ENCODE measurements at places on chromosomes 4 and X.

DNA sequence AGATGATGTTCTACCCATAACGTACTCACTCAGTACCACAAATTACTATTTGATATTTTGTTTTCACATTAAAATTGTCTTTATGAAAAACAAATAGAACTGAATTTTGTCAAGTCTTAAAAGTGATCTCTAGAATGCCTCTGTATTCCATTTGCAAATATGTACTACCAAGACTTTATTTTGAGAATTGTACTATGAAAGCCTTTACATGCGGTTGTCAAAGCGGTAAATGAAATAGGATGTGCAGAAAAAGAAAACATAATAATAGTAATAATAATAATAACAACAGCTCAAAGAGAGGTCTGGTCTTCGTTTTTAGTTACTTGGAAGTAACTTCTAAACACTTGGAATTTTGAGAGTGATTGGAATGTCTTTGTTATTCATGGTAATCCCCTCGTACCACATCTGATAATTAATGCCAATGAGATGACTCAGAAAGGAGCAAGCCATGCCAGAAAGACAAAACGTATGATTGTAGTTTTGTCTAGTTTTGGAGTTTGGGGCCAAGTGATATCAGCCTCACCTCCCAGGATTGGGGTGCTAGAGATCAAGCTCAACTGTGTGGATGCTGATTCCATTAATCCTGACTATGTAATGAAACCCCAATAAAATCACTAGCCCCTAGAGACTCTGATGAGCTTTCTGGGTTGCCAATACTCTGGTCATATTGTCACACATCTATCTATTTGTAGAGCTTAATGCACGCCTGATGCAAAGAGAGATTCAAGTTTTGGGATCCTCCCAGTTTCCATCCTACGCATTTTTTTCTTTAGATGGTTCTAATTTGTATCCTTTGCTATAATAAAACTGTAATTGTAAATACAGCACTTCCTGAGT, 20.2 kb upstream of the CTSO start:
- DNase-seq, result no peak

DNA sequence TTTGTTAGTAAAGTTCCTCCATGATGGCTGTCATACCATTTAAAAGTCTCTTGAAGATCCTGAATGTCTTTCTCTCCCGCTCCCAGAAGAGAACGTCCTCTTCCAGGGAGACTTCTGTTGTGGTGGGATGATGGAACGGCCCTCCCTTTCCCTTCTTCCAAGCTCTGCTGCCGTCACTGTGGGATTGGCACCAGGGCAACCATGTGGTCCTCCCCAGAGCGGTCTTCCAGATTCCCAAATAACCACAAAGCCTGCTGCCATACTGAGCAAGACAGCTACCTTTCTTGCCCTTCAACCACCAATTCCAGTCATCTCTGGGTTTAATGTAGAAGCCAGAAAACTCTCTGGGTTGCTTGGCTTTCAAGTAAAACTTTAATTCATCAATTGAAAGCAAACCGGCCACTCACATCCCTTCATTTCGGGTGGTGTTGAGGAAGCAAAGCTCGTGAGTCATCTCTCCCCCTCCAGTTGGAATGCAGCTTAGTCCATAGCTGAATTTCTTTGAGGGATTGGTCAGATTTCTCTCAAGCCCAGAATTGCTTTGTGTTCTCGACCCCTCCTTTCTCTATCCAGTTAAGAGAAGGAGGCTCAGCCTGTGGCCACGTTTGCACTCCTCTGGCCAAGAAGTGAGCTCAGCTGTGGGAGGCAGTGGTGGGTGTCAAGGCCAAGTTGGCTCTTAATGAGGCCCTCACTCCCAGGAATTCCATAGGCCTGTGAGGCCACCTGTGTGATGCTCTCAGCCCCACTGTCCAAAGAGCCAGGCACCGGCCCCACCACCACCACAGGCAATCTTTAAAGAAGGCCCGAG, 36.9 kb downstream of the FHDC1 start:
- DNase-seq, result no peak

- DNase-seq, result no peak
These were observed 121.6 kb upstream of the FAT1 start for GRCh38 chr4:186845137-186845842.

GRCh38 chrX:134688031-134688823, 30.0 kb upstream of the PLAC1 start:
- DNase-seq, result no peak

GRCh38 chr4:35151816-35152572, 1092.3 kb downstream of the ARAP2 start:
- DNase-seq, result no peak

- DNase-seq, result no peak
These were observed 45.5 kb downstream of the FAM9B start for GRCh38 chrX:8988446-8988845.

- no peak for DNase-seq
These were observed 738.7 kb upstream of the NDST4 start for GRCh38 chr4:115851918-115852766.

DNA sequence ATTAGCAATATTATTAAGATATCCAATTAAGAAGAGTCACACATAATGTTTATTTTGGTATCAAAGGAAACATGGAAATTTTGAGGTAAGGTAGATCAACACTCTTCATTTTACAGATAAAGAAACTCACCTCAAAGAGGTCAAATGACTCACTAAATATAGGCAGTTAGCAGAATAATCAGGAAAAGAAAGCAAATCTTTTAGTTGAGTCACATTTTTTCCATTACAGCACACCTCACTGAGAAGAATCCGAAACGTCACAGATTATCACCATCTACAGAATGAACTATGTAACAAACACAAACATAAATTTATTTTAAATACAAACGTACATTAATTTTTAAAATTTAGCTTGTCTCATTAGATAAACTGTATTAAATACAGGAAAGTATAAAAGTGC, 70.1 kb downstream of the TMEM47 start:
- DNase-seq, result no peak

GRCh38 chr4:75708218-75708691, 16.1 kb upstream of the USO1 start:
- no peak for DNase-seq

- DNase-seq, result no peak
These were observed 202.3 kb downstream of the PARM1 start for GRCh38 chr4:75135068-75135825.

DNA sequence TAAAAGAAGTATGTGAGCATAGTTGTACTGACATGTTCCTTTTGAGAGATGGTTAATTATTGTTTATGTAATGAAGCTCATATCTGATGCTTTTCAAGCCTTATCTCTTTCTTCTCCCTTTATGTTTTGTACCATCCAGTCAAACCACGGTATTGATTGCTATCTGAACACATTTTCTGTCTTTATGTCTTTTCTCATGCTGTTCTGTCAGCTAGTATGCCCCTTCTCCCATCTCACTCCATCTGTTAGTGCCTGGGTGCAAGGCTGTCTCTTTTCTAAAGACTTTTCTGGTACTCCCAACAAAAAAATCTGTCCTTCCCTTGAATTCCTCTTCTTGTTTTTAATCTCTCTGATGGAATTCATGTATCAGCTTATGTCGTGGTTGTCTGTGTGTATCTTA, 883.8 kb upstream of the IGFBP7 start:
- no peak for DNase-seq

DNA sequence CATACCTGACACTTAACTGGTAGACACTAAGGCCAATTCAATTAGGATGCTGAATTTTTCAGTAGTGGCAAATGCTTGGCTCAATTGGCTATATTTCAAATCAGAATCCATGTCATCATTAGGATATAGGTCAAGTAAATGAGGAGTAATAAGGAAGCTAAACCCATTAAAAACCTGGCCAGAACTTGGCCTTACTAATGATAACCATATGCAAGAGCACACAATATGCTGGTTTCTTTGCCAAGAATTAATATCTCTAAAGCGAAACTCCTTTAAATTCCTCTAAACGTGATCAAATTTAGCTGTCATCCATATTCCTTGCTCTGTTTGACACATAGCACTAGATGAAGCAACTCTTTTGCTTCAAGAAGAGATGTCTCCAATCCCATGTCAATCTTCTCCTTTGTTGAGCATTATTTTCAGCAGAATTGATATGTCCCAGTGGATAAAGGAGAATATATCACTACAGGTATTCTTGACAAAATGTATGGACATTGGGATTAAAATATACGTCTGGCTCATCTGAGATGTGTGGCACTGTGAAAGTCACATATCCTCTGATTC, 206.1 kb upstream of the ANKRD50 start:
- DNase-seq, result no peak

DNA sequence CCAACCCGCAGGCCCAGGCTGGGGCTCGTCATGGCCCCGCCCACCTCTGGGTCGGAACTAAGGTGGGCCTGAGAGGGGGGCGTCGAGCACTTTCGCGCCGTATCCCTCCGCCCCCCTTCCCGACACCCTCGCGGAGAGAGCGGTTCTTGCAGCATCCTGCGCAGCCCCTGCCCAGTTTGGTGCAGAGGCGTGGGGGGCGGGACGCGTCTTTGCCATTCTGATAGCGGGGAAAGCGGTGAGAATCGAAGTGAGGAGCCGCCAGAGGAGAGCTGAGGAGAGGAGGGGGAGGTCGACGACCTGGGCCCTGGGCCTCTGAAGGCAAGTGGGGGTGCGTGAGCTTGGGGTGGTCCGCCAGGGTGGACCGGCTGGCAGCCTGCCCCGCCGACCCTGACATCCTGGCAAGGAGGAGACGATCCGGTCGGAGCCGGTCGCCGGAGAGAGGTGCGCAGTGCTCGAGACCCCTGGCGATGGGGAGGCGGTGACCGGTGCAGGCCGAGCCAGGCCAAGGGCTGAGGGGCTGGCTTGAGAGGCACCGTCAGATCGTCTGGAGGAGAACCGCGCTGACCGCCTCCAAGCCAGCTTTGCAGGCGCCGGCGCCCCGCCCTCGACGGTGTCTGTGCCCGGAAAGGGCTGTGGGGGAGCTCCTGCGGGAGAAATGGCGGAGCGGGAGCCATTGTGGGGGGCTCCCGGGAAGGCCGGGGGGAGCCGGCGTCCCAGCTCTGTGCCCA, 25.5 kb downstream of the GPRASP3 start:
- DNase-seq, result no peak

GRCh38 chr4:78584863-78585547, 33.4 kb downstream of the ANXA3 start:
- no peak for DNase-seq

DNA sequence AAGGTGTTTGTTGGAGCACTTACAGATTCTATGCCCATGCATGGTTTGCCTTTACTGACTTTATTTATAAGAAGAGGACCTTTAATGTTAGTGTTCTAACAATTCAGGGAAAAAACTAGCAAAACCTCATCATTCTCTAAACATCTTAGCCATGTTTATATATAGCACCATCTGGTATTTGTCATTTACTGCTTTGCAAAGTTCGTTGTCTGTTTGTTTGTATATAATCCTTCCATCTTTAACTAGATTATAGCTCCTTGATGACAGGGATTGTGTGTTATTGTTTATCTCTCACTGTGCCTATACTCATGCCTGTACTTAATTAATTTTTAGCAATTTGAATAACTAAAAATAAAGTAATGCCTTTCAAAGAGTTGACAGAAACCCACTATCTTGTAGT, 170.6 kb upstream of the PACRGL start:
- no peak for DNase-seq

GRCh38 chrX:131827935-131828334, 195.2 kb upstream of the STK26 start:
- no peak for DNase-seq

GRCh38 chrX:110477593-110478228, 119.1 kb downstream of the RTL9 start:
- DNase-seq, result no peak

DNA sequence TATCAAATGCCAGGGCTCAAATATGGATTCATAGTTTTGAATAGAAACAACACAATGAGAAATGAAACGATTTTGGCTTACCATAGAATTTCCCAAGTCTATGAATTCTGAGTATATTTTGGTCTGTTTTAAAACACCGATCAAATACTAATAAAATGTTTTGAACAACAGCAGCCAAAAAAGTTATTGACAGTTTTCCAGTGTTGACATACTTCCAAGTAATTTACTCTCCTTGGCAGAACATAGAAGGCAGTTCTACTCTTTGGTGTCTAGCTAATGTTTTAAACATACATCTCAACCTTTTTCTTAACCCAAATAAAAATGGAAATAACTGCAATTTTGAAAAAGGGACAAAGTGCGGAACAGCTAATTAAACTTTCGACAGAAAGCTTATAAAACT, 1419.8 kb downstream of the ADGRL3 start:
- no peak for DNase-seq

GRCh38 chrX:1384658-1385252, 7.2 kb downstream of the SLC25A6 start:
- no peak for DNase-seq

GRCh38 chrX:130114141-130114588, 3.9 kb upstream of the ELF4 start:
- no peak for DNase-seq

- DNase-seq, result no peak
These were observed 2.2 kb downstream of the TRMT44 start for GRCh38 chr4:8442596-8443358.

GRCh38 chrX:100928660-100929613, at the start of gene XKRX:
TSS of gene XKRX (minus strand) at chrX:100928917. CDS start at chrX:100928304, 613 bp downstream.
- no peak for DNase-seq

DNA sequence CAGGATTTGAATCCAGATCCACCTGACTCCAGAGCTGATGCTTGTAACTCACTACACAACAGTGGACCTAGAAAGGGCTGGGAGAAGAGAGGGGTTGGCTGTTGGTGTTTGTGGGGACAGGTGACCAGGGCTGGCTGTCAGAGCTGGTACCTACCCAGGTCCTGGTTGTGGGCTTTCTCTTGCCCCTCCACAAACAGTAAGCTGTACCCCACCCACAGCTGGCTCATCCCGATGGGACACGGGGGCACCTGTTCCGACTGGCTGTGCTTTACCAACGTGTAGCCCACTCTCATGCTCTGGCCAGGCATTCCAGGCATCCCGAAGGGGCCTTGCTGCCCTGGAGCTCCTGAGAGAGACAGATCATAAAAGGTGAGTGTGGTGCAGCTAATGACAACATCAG, 68.7 kb downstream of the ATG4A start:
- DNase-seq, result no peak

Measured in NCI-H1417 treated with DMSO at 0.1 percent for 48 hours (cell line).